Left ventricle myocardium superior (tissue), 1 donor: ENCODE measurements at places on chromosomes 13 and 19.

GRCh38 chr13:33172911-33173310, 112.6 kb downstream of the STARD13 start:
- no peak for DNase-seq

GRCh38 chr19:18280247-18281081, 958 bp downstream of the JUND start:
- peak; percentile 90 for DNase-seq

- DNase-seq: no peak
Measured at GRCh38 chr13:50882816-50883435, 26.7 kb upstream of the RNASEH2B start.

GRCh38 chr19:43725468-43725867, 9.6 kb downstream of the IRGC start:
- DNase-seq: no peak

- no peak for DNase-seq
Measured at GRCh38 chr13:75417656-75418055, 64.3 kb downstream of the TBC1D4 start.

DNA sequence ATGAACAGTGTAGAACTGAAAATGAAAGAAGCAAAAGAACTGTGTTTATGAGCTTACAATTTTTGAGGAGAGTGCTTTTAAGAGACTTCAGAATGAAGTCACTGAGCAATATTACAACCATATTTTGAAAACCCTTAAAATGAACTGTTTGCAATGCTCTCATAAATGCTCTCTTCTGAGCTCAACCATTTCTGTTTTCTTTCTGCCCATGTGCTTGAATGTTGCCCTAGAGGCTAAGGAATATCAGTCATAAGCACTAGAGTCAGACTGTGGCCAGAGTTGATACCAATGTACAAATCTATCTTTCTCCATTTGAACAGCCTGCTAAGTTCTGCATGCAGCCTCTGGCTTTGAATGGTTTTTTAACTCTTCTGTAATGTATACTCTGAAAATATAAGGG, 1092.8 kb downstream of the PCDH9 start:
- no peak for DNase-seq

DNA sequence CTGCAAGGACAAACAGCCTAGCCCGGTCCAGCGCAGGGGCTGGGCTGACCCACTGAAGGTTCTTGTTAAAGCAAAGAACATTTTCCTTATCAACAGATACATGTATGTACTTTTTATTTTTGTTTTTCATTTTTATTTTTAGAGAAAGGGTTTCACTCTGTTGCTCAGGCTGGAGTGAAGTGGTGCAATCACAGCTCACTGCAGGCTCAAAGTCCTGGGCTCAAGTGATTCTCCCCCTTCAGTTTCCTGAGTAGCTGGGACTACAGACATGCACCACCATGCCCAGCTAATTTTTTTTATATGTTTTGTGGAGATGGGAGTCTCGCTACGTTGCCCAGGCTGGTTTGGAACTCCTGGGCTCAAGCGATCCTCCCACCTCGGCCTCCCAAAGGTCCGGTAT, 47.9 kb downstream of the CEBPG start:
- no peak for DNase-seq

DNA sequence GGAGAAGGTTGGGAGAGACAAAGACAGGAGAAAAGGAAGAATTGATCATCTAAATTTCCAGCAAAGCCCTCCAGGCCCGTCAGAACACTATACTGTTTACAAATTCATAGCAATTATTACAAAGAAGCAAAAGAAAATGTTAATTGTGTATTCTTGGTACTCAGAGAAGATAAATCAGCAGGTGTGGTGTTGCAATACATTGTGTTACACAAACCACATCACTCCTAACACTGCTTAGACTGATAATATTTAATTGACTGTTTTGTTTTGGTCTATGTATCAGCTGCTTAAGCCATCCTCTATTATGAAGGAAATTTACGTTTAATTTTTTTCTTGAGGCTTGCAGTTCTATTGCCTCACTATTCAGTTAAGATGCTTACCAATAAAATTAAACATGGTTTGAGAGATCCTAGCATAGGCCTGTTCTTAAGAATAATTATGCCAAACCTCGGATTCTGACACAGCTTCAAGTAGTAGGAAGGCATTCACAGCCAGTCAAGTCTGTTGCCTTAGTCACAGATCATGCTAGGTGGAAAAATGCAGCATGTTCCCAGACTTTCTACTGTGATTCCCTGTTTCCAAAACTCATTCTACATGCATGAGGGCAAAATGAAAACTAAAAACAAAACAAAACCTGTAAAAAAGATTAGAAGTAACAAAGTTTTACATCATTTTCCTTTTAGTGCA, 129.2 kb downstream of the TBC1D4 start:
- DNase-seq: no peak

DNA sequence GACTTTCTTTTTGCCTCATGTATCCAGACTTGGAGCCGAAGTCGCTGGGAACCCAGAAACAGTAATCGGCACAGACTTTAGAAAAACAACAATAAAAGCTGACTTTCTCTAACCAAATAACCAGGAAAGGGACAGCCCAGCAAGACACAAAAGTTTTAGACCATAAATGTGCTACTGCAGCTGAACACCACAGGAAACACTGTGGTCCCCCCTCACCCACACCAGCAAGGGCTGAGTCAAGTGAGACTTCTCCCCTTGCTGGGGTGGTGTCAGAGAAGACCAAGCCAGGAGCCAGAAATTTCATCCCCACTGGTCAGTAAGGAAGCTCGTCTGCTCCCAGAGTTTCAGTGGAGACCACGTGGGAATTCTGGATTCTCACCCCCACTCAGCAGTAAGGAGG, 70.6 kb downstream of the ESD start:
- DNase-seq: no peak

DNA sequence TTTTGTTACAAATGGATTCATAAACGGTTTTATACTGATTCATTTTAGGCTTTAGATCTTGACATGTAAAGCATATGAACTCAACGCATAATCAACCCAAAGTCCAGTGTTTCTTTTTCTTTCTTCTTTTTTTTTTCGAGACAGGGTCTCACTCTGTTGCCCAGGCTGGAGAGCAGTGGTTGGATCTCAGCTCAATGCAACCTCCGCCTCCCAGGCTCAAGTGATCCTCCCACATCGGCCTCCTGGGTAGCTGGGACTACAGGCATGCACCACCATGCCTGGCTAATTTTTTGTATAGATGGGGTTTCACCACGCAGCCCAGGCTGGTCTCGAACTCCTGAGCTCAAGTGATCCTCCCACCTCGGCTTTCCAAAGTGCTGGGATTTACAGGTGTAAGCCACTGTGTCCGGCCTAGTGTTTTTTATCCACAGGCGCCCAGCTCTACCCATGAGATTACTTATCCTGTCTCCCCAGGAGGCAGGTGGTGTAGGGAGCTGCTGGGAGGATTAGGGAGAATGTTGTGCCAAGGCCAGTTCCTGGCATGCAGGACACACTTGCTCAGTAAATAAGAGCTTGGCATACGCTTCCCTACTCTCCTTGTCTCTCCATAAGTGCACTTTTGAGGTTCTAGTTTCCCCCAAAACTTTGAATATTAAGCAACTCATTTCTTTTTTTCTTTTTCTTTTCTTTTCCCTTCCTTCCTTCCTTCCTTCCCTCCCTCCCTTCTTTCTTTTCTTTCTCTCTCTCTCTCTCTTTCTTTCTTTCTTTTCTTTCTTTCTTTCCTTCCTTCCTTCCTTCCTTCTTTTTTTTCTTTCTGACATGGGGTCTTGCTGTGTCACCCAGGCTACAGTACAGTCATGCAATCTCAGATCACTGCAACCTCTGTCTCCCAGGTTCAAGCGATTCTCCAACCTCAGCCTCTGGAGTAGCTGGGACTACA, 4.8 kb upstream of the CEBPA start:
- DNase-seq: no peak

- DNase-seq: peak; percentile 34
Measured at GRCh38 chr13:53064731-53065130, 36.1 kb downstream of the OLFM4 start.

DNA sequence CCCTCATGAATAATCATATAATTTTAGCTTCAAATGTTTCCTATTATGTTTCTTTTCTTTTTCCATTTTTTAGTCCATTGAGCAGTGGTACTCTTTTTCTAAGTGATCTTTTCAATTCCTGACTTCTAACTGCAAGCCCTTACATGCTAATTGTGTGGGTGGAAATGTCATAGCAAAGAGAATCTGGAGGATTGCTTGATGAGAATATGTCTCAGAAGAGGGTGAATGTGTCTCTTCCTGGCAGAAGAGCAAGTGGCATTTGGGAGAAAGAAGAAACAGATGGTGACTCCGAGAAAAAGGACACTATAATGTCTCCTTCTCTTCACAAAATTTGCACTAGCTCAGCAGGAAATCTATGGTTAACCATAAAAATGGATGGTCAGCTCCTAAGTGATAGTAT, 2320.0 kb downstream of the PCDH9 start:
- no peak for DNase-seq

GRCh38 chr19:6971366-6971765, 49.9 kb downstream of the MBD3L2B start:
- no peak for DNase-seq

- DNase-seq: no peak
Measured at GRCh38 chr19:41932259-41932719, 4.0 kb upstream of the ERFL start.

DNA sequence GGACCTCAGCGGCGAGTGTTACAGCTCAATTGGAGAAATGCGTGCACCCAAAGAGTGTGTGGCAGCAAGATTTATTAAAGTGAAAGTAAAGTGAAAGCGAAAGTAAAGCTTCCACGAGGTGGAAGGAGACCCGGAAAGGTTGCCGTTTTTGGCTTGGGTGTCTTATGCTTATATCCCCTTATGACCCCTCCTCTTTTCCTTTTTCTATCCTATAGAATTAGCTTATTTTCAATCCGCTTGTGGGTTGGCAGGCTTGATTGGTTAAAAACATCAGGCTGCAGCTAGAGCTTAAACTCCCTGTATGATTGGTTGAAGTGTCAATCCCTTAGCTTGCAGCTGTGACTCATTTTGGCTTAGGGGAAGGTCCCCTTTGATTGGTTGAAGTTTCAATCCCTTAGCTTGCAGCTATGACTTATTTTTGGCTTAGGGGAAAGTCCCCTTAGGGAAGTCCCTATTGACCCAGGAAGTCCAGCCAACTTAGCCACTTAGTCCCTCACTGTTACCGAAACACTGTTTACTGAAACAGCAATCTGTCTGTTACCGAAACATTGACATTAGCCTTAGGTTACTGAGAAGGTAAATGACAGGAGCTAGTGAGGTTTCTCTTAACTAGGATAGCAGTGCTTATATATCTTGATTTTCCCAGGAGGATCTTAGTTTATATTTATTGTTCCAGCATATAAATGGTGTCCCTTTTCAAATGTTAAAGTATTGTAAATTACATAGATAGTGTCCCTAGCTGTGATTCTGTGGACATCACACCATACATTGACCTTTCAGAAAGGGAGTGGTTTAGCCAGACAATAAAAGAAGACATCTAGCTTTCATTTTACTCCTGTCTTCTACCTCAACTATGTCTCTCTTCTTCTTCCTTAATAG, 575.8 kb downstream of the DACH1 start:
- no peak for DNase-seq

- DNase-seq: no peak
Measured at GRCh38 chr13:89270736-89271135, 1599.6 kb downstream of the SLITRK5 start.

DNA sequence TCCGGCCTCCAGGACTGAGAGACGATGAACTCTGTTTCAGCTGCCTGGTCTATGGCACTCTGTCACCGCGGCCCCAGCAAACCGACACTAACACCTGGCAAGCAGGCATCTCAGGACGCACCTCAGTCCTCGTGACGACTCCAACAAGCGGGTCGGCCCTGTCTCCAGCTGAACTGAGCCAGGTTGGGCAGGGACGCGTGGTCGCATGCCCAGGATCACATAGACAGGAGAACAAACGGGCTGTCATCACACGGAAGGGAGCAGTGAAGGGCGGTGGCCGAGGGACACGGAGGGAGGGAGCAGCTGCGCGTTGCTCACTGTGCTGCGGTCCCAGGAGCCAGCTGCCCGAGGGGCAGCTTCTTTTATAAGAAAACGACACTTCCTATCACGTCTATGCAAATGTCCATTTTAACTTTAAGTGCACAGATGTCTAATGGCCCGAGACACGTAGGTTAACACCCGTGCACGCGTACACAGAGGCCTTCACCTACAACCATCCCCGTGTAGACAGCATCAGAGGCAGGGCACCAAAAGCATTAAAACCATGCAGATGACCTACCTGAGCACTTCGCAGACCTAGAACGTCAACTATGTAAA, 8.9 kb downstream of the SGTA start:
- peak; percentile 83 for DNase-seq

DNA sequence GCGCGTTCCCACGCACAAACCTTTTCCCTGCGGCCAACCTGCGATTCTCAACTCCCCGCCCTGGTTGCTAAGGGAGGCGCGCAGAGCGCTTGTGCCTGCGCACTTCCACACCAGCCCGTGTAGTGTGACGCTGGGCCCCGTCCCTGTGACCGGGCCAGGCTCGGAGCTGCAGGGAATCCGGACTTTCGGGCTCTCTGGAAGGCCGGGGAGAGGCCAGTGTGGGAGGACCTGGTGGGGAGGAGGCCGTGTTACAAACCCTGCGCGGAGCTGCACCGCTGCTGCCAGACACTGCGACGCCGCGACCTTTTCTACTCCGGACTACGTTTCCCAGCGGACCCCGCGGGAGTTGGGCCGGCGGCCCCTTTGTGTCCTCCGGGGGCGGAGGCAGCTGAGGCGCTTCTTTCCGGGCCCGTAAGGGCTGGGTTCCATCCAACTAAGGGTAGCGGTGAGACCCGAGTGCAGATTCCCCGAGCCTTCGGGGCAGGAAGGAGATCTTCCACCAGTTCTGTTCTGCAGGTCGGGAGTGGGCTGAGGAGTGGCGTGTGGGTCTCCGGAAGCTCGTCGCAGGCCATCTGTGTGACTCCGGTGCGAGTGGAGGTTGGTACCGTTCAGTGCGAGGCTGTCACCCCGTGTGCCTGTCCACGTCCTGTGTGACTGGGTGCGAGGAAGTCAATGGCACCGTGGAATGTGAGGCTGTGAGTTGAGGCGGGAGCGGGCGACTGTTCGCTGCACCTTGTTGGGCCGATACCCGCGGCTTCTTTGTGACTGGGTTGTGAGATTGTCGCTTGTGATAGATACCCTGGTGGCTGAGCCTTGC, at the start of gene ZNF570:
ZNF570 (plus strand) TSS at position 396 of the 817 bp plus-strand sequence. CDS start 999 bp downstream, outside the sequence.
- DNase-seq: peak; percentile 94

GRCh38 chr13:46747031-46747820, 49.7 kb downstream of the ESD start:
- no peak for DNase-seq

DNA sequence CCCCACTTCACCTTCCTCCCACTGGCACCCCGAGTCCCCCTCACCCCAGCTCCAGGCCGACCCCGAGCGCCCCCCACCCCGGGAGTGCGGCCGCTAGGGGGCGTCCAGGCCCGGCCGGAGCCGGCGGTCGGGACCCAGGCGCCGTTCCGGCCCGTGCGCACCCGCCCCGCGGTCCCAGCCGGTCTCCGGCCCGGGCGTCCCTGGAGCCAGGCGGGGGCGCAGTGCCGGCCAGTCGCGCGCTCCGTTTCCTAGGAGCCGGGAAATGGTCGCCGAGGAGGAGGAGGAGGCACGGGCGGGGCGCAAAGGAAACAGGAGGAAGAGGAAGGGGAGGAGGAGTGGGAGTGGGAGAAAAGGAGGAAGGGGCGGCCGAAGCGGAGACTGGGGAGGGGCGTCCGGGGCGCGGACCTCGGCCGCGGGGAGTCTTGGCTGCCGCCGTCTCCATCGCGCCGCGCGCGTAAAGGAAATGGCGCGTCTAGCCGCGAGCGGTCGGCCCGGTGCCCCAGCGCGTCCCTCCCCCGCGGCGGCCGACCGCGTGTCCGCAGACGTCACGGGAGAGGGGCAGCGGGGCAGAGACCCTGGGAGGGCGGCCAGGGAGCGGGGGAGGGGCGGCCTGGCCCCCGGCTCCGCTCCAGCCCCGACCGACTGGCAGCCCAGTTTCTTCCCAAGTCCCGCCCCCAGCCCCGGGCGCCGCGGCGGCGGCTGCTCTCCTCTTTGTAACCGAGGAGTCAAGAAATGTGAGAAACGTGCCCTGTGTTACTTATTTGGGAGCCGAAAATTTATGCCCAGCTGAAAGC, 1.1 kb upstream of the KCTD15 start:
- peak; percentile 91 for DNase-seq
